Stimulated activated CD8-positive, alpha-beta memory T cell treated with anti-CD3 and anti-CD28 coated beads, Interleukin-12 subunit alpha, Interleukin-12 subunit beta, amount 100 ng/mL, for 4 hours (primary cell): ENCODE measurements at places on chromosomes 4 and X.

DNA sequence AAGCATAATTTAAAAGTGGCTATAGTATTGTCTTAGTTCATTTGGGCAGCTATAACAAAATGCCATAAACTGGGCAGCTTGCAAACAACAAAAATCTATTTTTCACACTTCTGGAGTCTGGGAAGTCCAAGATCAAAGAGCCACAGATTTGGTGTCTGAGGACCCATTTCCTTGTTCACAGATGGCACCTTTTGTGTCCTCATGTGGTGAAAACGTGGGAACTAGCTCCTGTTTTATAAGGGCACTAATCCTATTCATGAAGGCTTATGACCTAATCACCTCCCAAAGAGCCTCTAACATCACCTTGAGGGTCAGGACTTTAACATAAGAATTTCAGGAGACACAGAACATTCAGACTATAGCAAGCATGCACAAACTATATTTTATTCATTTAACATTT is 126.5 kb upstream of the WDFY3 start:
- DNase-seq: no peak

- no peak for DNase-seq
Observed at GRCh38 chrX:13345438-13345837, 25.6 kb upstream of the ATXN3L start.

DNA sequence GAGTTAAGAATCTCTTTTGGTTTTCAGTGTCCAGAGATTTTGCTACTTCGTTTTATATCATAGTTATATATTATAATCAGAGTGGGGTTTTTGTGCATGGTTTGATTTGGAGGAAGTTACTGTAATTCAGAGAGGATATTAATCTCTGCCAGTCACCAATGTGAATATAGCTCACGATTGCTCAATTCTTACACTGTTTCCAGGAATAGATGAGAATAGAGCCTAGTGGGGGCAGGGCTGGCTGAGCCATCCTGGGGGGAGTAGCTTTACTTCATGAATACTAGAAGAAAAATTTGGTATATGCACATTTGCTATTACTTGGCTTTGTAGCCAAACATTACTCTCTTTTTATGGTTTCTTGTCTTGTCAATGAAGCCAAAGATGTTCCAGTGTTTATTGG is 60.9 kb upstream of the TRPC3 start:
- DNase-seq: no peak

DNA sequence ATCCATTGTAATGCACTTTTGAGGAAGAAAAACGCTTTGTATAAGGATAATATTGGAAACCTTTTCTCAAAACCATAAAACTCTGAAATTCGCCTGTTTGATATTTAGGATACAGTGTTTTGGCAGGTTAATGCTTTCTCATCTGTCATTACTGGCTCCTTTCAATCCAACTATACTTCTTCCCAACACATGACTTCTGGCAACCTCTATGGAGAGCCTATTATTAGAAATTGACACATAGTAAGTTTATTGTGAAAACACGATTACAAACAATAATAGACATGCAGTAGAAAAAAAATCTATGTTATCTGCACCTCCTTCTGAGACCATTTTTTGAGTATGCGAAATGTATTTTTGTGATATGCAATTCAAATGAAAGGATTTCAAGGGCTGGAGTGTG is 4.6 kb upstream of the KLHL34 start:
- DNase-seq: no peak

DNA sequence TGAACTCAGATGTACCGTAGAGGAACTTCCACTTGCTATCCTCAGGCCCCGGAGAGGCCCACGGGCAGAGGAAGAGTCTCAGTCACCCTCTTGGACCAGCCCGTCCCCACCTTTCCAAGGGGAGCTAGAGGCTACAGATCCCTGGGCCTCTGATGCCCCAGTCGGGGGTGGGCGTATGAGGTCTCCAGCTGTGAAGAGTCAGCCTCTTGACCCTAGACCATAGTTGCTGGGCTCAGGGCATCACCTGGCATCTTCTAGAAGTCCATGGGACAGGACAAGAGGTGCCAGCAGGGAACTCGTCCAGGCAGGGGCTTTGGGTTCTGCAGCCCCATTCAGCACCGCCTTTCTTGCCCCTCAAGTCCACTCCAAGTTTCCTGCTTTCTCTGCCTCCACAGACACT is 11.6 kb downstream of the SASH3 start:
- DNase-seq: no peak
